ENCODE measurements at places on chromosomes 2 and 18. TPM values are rescaled to one million over a fixed set of nuclear protein-coding genes. Genes with fewer than 3 reads are reported as not detected.

- no peak for DNase-seq
These were observed 204.3 kb downstream of the GULP1 start for GRCh38 chr2:188495969-188496431.

DNA sequence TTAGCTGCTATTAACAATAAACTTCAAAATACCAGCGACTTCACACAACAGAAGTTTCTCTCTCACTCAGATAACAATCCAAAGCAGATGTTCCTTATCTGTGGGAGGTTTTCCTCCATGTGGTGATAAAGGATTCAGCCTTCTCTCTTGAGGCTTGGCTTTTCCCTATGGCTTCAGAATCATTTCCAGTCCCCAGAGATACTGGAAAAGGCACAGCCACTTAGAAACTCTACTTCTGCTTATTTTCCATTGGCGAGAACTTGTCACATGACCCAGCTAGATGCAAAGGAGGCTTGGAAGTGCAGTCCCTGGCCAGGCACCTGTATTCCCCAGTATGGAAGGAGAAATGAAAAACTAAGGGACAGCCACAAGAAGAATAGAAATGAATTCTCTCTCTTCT is 344.8 kb downstream of the MTX2 start:
- no peak for DNase-seq

GRCh38 chr2:144430722-144431391 is 89.1 kb downstream of the ZEB2 start:
- no peak for DNase-seq

The TUBB8B gene
- total RNA-seq, result not detected

All from epithelial cell of proximal tubule (primary cell).